ENCODE measurements at places on chromosomes 5 and 9. TPM values are rescaled to one million over a fixed set of nuclear protein-coding genes. Genes with fewer than 3 reads are reported as not detected.

Gene SPATA31C1
- polyA plus RNA-seq = not detected

Gene ISOC1
- 18.8 TPM for polyA plus RNA-seq

GRCh38 chr5:61981886-61982285 lies 324.1 kb upstream of the KIF2A start:
- no peak overlapping the region for H3K27ac ChIP-seq
- H3K4me3 ChIP-seq = no peak overlapping the region
- H3K4me1 ChIP-seq = no peaks in the 10 kb centered on the region
- no peaks in the 10 kb centered on the region for H3K27me3 ChIP-seq

Gene LTC4S
- 1.5 TPM for polyA plus RNA-seq

Gene ZBED3
- 1.4 TPM for polyA plus RNA-seq

GRCh38 chr5:178196986-178197385 lies 7.3 kb upstream of the HNRNPAB start:
- H3K4me3 ChIP-seq = no peak overlapping the region
- H3K36me3 ChIP-seq = no peaks in the 10 kb centered on the region
- no peaks in the 10 kb centered on the region for H3K27me3 ChIP-seq
- no peak for DNase-seq
- no peaks in the 10 kb centered on the region for H3K4me1 ChIP-seq

Gene FBXL7
- 1.6 TPM for polyA plus RNA-seq

Gene POMT1
- 20.8 TPM for polyA plus RNA-seq

All from psoas muscle (tissue), 8 donors.